Glutamatergic neuron (in vitro differentiated cells): ENCODE measurements at places on chromosomes 2 and 18. TPM values are rescaled to one million over a fixed set of nuclear protein-coding genes. Genes with fewer than 3 reads are reported as not detected.

GRCh38 chr2:241844831-241845578 lies 13.7 kb downstream of the PDCD1 start:
- no peak for DNase-seq

Gene AP1S3
- 3.1 TPM for total RNA-seq

DNA sequence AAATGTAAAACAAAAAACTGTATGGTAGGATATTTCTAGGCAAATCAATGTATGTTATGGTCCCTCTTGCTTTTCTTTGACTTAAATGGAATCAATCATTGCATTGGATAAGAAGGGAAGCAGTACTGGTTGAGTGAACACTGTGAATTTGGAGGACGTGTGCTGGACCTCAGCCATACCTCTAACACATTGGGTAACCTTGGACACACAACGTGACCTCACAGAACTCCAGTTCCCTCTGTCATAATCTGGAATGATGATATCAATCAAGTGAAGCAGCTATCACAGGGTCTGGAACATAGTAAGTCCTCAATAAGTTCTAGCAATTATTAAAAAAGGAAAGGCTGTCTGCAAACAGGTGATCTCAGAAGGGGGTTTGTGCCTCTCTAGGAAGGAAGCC lies 474.9 kb upstream of the TCF4 start:
- no peak for DNase-seq

DNA sequence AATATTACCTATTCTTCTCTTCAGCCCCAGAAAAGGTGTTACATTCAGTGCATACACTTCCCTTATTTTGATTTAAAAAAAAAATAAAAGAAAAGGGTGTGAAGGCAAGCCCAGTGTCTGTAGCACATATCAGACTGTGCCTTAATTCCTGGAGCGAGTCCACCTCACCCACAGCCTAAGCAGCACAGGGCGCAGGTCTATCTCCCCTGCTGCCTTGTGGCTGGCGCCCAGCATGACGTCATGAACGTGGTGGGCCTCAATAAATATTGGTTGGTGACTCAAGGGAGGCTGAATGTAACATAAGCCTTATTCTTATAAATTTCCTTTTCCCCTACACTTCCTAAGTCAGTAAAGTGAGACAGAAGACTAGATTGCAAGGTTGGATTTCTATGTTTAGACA lies 26.4 kb downstream of the ST3GAL5 start:
- no peak for DNase-seq

Gene PDE1A
- total RNA-seq, result 4.2 TPM

- no peak for DNase-seq
Observed at GRCh38 chr2:120053891-120054290, 41.0 kb downstream of the EPB41L5 start.

- DNase-seq, result no peak
Observed at GRCh38 chr2:65671670-65672242, 239.4 kb upstream of the SPRED2 start.

DNA sequence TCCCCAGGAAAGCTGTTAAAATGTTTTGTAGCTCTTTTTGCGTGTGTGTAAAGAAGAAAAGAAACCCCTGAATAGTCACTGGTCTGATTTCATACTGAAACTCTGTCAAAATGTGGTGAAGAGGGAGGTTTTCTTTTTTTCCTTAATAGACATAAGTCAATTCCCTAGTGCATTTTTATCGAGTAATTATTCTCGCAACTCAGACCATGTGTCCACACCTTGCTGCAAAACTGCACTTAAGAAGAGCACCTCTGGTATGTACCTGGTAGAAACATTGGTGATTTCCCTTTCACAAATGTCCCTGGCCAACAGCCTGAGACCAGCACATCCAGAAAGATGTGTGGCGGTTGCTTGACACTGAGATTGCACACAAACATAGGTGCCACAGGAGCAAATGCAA lies 159.9 kb downstream of the ZNF521 start:
- DNase-seq, result no peak

DNA sequence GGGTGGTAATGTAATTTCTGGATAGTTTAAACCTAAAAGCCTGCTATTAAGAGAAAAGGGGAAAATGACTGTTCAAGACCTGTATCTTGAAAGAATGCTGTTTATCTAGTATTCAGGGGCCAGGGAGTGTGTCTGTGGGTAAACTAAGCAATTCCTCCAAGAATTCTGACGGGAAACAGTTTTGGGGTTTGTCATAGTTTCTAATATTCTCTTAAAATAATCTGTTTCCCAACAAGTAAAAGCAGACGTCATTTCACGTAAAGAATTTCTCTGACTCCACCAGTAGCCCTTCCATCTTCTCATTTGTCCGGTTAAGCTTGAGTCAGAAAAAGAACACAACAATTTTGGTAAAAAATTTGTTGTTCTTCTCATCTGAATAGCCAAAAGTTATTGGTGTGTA lies 232.1 kb upstream of the EPAS1 start:
- DNase-seq, result no peak

DNA sequence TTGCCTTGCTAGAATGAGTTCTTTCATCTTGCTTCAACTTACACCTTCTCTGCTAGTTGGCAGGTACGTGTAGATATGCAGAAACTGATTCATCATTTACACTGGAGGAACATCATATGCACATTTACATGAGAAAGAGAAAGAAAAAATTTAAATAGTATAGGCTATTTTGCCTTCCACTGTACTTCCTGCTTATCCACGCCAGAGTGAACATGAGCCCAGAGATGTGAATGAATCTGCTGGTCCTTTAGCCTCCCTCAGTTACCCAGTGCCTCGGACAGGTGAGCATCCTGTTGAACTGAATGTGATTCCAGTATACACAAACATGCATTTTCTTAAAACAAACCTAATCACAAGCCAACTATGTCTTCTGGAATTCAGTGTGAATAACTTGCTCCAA lies 83.6 kb downstream of the SESTD1 start:
- DNase-seq, result no peak
